Kidney (tissue), 22 donors: ENCODE measurements at places on chromosomes 11 and 22. TPM values are rescaled to one million over a fixed set of nuclear protein-coding genes. Genes with fewer than 3 reads are reported as not detected.

- DNase-seq: no peak
These were observed 62.9 kb upstream of the NTM start for GRCh38 chr11:131307506-131307905.

DNA sequence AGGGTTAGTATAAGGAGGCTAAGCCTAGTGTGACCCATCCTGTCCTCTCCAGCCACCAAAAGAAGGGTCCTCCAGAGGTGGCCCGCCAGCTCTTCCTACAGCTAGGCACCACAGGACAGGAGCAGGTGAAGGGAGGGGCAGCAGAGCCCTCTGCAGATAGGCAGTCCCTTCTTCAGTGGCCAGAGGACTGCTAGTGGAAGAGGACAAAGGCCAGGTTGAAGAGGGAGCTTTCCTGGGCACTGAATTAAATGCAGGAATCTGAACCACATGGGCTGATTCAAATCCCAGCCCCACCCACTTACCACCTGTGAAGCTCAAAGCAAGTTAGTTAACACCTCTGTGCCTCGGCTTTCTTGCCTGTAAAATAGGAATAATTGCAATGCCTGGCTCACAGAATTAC lies 409.5 kb downstream of the NXPE2 start:
- DNase-seq: no peak

GRCh38 chr11:34356576-34356912 lies 1.3 kb downstream of the ABTB2 start:
- peak; percentile 53 for DNase-seq

AMPD3 gene
- 16.5 TPM for total RNA-seq

DNA sequence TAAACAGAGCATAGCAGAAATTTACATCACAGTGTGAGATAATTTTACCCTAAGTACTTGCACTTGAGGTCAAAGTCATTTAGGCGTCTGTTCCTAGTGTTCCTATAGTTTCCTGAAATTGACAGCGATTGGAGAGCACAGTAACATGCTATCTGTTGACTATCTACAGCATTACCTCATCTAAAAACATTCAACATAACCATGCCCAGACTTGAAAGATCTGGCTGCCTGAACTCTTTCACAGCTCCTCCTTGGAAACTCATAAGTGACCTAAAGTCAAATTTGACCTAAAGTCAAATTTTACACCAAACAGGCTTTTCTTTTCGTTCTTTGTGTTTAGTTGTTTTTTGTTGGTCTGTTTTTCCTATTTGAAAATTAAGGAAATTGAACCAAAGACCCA lies 233.8 kb upstream of the UBASH3B start:
- DNase-seq: no peak

MUC6 gene
- total RNA-seq: 3.0 TPM

THRSP gene
- total RNA-seq: not detected

SLCO2B1 gene
- total RNA-seq: 117 TPM

- peak; percentile 80 for DNase-seq
These were observed 303.0 kb downstream of the CADM1 start for GRCh38 chr11:115201111-115201792.

CASTOR1 gene
- 16.5 TPM for total RNA-seq

B4GALNT4 gene
- total RNA-seq: 1.4 TPM

DNA sequence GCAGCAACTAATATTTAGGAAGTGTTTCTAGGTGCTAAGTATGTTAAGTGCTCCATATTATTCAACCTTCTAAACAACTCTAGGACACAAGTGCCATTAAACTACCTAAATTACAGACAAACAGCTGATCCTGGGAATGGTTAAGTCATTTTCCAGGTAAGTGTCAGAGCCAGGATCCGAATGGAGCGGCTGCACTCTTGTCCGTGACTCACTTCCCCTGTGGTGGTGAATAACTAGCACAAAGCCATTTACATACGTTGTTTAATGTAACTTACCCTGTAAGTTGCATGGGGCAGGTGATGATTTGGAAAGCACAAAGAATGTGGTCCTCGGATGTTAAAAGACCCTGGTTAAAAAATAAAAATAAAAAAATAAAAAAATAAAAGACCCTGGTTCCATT lies 8.8 kb upstream of the PRG2 start:
- DNase-seq: no peak

DNA sequence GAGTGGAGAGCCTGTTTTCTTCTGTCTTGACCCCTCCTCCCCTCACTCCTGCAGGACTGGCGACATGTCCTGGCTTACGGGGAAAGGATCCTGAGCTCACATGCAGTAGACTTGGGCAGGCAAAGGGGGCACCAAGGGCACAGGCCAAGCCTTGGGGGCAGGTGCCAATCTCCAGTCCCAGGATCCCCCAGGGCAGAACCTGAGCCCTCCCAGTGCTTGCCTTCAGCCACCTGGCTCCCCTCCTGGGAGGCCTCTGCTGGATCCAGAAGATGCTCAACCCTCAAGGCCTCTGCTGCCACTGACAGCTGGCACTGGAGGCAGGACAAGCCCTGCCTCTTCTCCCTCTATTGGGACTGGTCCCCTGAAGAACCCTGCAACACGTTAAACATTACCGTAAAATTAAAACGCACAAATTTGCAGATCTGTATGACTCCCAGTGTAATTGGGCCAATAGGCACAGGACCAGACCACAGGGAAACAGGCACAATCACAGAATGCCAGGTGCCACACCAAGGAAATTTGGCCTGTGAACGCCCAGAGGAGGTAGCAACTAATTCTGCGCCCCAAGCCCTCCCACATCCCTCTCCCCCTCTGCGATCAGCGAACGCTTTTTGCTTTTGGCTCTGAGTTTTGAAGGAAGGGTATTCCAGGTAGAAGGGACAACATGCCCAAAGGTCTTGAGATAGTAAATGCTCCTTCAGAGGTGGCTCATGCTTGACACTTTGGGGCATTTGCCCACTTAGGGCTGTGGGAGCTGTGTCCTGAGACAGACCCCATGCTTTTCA lies 967 bp upstream of the LZTR1 start:
- DNase-seq: no peak

DUSP8 gene
- total RNA-seq: 9.1 TPM

- DNase-seq: no peak
These were observed 155.5 kb upstream of the DDI1 start for GRCh38 chr11:103880968-103881367.

- DNase-seq: peak; percentile 34
These were observed 34.4 kb downstream of the CCDC34 start for GRCh38 chr11:27328614-27329013.

DNA sequence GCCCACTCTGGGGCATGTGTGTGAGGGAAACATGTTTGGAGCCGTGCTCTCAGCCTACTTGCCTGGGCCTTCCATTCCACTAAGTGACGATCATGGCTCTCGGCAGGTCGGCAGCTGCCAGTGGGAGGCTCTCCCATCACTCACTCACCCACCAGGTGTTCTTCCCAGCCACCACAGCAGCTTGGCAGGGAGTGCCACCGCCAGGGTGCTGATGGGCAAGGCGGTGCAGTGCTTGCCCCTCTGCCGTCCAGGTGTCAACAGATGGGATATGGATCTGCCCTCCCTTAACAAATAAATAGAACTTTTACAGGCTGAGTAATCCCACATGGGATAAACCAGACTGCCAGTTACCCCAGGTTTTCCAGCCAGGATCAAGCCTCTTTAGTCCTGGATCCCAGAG lies 205.5 kb upstream of the TMEM45B start:
- no peak for DNase-seq

GRCh38 chr11:96033599-96033998 lies 109.7 kb upstream of the MTMR2 start:
- DNase-seq: no peak

GRCh38 chr22:27317096-27317495 lies 484.5 kb downstream of the MN1 start:
- DNase-seq: no peak

GRCh38 chr22:20584029-20584871 lies 76.8 kb downstream of the MED15 start:
- no peak for DNase-seq

GAL gene
- total RNA-seq: 0.31 TPM

DNA sequence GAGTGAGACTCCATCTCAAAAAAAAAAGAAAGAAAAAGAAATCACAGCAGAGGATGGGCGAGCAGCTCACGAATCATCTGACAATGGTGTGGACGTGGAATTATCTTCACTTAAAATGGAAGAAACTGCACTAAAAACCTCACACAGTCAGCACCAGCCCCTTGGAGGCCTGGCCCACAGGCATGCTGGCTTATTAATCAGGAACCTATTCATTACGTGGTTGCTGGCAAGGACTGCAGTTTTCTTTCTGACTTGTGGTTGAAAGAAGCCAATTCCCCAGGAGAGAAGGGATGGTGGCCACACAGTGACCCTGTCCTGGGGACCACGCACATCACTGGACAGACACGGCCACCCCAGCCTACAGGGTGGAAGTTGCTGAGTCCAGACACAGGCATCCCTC lies 401.1 kb downstream of the CTTN start:
- no peak for DNase-seq

SLC22A6 gene
- 2.4 TPM for total RNA-seq

GRCh38 chr22:42376711-42377554 lies 55.3 kb downstream of the NFAM1 start:
- peak; percentile 72 for DNase-seq

CARD18 gene
- not detected for total RNA-seq

FAM111B gene
- total RNA-seq: 2.2 TPM

DNA sequence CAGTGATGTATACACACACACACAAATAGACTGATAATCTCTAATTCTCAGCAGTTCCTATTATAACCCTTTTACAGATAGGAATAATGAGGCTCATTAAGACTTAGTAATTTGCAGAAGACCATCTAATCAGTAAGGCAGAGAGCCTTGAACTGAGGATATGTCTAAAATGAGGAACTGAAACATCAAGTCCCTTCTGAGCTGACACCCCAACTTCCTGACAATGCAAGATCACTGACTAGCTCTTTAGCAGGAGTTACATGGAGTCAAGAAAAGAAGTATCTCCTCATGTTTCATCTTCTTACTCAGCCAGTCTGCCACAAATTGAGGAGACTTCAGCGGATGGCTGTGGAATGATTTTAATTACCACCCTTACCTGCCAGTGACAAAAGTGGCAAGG lies 193.0 kb downstream of the MSANTD4 start:
- no peak for DNase-seq

RPL27A gene
- 664 TPM for total RNA-seq

ARHGEF17 gene
- 68.2 TPM for total RNA-seq

DNA sequence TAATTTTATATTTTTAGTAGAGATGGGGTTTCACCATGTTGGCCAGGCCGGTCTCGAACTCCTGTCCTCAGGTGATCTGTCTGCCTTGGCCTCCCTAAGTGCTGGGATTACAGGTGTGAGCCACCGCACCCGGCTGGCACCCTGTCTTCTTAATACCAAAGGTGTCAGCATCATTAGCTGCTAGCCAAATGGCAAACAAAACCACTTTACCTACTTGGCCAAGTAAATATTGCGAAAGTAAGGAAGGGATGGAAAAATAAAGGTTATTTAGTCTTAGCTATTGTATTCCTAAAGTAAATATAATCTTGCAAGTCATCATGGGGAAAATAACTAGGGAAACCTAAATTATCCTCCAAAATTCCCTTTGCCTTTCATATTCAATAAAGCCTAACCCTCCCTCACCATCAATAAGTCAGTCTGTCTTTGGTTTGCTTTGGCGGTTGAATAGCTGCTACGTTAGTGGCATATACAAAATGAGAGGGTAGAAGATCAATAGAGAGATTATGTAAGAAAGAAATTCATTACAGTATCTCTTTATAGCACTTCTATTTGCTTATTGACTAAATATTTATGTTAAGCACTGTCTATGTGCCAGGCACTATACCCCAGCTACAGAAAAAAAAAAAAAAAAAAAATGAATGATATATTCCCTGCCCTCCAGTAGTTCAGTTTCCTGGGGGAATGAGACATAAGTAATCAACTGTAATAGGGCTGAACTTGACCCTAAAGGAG lies 40.2 kb upstream of the CFAP300 start:
- DNase-seq: no peak

- DNase-seq: no peak
These were observed 103.8 kb downstream of the ENTHD1 start for GRCh38 chr22:39789788-39790187.

GRCh38 chr11:100574894-100575769 lies 112.0 kb upstream of the ARHGAP42 start:
- peak; percentile 71 for DNase-seq

DNA sequence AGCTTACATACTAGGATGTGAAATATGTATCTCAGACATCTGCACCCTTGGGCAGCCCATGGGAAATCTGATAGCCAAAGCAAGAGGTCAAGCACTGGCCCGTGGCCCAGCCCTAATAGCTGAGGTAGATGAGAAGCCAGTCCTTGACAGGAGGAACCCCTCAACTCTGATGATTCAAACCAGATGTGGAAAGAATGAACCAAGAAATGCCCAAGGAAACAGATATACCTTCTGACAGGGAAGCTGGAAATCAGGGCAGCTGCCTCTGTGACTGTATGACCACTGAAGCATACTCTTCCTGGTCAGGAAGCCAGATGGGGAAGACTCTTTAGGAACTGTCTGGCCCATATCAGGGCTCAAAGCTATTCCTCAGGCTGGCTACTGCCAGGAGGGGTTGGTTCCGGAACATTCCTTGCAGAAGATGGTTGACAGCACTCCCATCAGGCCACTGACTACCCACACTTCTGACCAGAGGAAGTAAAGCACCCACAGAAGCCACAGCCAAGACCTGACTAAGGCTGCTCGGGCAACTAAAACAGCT lies 124.2 kb downstream of the SWAP70 start:
- no peak for DNase-seq
